Fibroblast of the aortic adventitia (primary cell): ENCODE measurements at places on chromosomes 2 and 18. TPM values are rescaled to one million over a fixed set of nuclear protein-coding genes. Genes with fewer than 3 reads are reported as not detected.

GRCh38 chr18:64803471-64803870, 654.6 kb upstream of the LINC00305 start:
- no peak for DNase-seq

- no peak for DNase-seq
These were observed 135.6 kb upstream of the KYNU start for GRCh38 chr2:142741764-142742269.

GRCh38 chr2:168490015-168490874, 34.2 kb downstream of the CERS6 start:
- no peak for DNase-seq

GRCh38 chr18:36663312-36663711, 165.5 kb downstream of the TPGS2 start:
- peak; percentile 9 for DNase-seq

- DNase-seq, result peak; percentile 35
These were observed at the start of gene NEMP2 for GRCh38 chr2:190534310-190535120. Gene NEMP2 (minus strand): TSS chr2:190534722. CDS start chr2:190534655, 67 bp downstream.

DNA sequence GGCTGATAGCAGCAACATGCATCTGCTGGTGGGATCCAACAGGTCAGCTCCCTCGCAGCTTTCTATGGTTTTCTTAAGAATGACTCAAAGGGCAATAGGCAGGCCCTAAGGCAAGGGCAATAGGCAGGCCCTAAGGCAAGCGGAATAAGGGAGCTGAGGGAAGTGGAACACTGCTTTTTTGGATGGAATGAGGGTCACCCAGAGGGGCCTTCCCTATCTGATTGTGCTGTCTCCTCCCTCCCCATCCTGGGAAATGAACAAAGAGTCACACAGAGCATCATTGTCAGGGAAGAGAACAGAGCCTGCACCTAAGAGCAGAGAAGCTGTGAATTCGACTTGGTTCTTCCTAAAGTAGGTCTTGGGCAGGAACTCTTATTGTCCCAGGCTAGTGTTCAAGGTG, 43.3 kb upstream of the PTPRM start:
- DNase-seq, result no peak

GRCh38 chr18:3709205-3709604, 259.2 kb downstream of the TGIF1 start:
- DNase-seq, result peak; percentile 29

DNA sequence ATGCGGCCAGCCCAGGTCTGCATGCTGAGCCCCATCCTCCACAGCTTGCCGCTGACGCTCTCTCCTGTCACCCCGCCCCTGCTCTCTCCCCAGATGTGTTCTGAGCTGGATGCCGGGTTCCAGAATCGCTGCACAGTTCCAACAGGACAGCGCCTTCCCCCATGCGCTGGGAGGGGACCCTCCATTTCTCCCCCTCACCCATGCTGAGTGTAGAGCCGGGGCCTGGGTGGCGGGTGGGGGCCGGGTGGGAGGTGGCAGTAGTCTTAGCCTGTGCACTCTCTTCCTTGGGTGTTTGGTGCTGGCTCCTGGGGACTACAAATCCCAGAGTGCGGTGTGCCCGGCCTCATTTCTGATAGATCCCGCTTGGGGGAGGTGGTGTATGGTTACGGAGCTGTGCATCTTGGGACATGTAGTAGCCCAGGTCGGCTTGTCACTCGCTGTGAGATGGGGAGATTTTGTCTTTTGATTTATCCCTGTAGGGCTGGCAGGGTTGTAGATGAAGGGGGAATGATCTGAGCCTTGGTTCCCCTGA, 6.8 kb downstream of the DNAJB2 start:
- DNase-seq, result peak; percentile 65

Gene IL1A
- total RNA-seq, result 0.90 TPM in 1 of 2 replicates, not detected in the other

Gene SH3BP4
- total RNA-seq, result 32.2 and 49.7 TPM in 2 replicates

Gene PTPN2
- total RNA-seq, result 29.4 and 41.5 TPM in 2 replicates
